AG04450 (cell line): ENCODE measurements at places on chromosomes 4 and X.

GRCh38 chrX:36957425-36958328, 50.5 kb upstream of the FAM47C start:
- DNase-seq, result no peak

DNA sequence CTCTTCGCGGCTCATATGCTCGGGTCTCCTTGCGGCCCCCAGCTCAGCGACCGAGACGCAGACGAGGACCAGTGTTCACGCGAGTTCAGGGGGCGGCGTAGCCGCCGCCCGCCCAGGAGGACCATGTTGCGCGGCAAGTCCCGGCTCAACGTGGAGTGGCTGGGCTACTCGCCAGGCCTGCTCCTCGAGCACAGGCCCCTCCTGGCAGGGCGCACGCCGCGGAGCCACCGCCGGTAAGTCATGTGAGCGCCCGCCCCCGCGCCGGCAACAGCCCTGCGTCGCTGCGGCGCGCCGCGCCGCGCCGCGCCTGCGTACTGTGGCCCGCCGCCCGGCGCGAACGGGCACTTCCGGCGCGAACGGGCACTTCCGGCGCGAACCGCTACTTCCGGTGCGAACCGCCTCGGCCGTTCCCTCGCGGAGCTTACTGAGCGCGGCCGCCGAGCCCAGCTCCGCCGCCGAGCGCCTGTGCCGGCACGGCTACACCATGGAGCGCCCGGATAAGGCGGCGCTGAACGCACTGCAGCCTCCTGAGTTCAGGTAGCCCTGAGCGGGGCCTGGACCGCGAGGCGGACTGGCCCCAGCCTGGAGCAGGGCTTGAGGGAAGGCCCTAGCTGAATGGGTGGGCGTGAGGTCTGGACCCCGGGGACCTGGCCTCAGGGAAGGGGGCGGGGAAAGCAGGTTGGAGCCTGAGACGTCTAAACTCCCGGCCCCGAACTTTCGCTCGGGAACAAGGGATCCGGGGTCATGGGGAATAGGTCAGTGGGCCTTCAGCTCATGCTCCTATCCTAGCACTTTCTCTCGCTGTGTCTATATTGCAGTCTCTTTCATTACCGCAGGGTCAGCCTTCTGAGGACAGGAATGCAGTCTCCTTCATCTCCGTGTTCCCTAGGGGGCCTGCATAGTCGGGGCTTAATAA, at the start of gene VMA21:
TSS of gene VMA21 (plus strand) at position 382 of the 916 bp plus-strand sequence. CDS start at position 485, 103 bp downstream.
- peak; percentile 64 for DNase-seq

DNA sequence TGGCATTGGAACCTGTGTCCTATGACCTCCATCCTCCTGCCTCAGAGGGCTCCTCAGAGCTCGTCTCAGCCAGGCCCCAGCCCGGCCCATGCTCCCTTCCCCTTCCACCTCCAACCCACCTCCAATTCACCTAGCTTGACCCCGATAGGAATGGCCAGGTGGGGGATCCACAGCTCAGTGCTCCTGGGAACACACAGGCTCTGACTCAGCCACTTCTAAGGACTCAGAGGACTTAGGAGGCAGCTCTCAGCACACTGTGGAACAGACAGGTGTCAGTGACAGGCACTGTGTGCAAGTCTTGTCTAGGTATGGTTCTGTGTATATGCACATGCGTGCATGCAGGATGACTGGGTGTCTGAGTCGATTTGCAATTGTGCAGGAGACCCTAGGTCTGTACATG, 44.8 kb downstream of the PJA1 start:
- DNase-seq, result no peak

DNA sequence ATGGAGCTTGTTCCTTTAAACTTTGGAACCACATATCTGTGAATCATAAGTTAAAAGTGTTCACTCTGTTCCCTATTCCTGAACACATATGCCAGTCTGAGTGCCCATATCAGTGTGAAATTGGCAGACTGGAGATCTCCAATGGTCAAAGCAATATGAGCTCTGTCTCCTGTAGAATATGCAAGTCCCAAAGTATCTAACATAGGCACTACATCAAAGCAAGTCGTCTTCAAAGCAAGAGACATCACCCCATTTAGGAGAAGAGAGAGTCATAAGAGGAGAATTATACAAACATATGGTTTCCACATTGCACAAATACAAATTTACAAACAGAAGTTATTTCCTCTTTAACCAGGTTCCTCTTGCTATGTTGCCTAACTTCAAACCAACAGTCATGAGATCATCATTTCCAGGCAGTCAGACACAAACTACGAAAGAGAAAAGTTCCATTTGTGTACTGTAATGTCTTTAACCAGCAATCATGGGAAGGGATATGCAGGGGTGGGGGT, 9.9 kb upstream of the GK start:
- peak; percentile 60 for DNase-seq

DNA sequence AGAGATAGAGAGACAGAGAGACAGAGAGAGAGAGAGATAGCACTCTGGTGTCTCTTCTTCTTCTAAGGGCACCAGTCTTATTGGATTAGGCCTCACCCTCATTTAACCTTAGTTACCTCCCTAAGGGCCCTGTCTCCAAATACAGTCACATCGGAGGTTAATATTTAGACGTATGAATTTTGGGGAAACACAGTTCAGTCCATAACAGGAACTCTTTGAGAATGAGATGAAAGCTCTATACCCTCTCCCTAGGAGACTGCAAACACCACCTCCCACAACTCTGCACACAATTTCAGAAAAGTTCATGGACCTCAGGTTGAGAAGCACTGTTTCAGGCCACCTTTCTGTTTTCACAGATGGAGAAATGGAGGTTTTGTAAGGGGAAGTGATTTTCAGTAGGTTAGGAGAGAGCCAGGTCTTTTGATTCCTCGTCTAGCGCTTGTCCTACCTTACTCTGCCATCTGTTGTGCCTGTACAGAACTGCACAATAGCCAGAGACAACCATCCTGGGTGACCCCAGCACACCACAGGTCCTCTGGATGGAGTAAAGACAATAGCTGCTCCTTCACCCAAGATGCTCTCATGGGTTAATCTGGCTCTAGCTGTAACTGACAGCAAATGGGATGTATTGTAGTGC, 16.9 kb upstream of the LOC101059915 start:
- no peak for DNase-seq

- peak; percentile 23 for DNase-seq
Observed at GRCh38 chr4:125388613-125389012, 73.9 kb downstream of the FAT4 start.

- no peak for DNase-seq
Observed at GRCh38 chr4:2423066-2423465, 4.3 kb downstream of the CFAP99 start.

GRCh38 chr4:173526724-173527102, 3.3 kb downstream of the HAND2 start:
- DNase-seq, result no peak

DNA sequence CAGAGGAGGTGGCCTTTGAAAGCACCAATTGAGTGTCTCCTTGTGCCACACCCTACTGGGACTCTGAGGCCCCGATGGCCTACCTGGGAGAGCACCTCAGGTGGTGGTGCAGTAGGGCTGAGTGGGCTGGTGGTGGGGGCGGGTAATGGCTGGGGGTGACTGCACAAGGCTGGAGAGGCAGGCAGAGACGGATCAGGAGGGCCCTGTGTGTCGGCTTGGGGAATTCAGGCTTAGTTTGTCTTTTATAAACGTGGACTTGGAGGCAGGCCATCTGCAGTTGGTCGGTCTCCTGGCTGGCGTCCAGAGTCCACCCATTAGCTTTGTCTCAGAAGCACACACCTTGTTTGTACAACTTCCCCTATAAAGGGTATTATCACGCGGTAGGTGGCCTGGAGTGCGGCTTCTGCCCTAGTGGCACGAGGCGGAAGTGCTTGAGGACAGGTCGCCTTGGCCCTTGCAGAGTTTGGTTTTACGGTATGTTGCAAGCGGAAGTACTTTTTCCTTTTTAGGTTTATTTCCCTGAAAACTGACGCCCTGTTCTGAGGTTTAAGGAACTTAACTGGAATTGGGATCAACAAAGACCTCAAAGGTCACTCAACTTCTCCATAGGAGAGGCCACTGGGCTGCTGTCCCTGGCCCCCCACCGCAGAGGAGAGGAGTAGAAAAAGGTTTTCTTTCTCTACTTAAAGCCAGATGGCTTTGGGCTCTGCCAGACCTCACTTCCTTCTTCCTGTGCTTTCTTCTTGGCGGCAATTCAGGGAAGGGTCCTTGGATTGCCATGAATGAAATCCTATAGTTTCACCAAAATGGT, 8.0 kb downstream of the TBC1D14 start:
- DNase-seq, result no peak

GRCh38 chr4:79958466-79959264, 114.4 kb downstream of the ANTXR2 start:
- DNase-seq, result no peak

DNA sequence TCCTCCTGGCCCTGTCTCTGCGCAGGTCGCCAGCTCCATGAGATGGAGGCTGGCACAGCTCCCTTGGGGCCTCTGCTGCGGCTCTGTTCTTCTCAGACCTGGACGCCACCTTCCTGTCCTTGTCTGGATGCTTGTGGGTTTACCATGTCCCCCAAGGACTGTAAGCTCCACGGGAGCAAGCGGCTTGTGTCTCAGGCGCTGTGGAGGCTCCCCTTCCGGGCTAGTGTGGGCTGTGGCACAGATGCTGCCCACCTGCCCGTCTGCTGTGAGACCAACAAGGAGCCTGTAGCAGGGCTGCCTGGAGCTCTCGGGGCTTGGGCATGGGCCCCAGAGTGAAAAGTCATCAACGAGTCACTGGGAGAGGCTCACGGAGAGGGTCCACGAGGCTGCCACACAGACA, 25.2 kb downstream of the NAT8L start:
- no peak for DNase-seq

GRCh38 chr4:184838249-184839074, 12.7 kb upstream of the ACSL1 start:
- DNase-seq, result no peak

DNA sequence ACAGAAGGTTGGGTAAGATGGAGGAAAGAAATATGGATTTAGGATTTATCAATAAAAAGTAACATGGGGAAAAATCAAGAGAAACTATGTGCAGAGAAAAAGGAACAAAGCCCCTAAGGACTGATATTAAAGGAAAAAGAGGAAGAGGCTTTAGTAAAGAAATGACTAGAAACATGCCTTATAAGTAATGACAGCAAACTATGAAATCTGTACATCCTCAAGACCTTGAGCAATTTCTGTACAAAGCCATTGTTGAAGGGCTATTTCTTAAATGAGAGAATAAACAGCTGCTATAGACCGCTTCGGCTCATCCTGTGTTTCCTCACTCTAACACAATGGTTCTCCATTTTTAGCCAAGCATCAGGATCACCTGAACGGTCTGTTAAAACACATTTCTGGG, 180.3 kb upstream of the ATOH1 start:
- no peak for DNase-seq

- no peak for DNase-seq
Observed at GRCh38 chrX:70505451-70505841, 60.8 kb downstream of the DLG3 start.

GRCh38 chrX:92209936-92210335, 430.8 kb downstream of the PCDH11X start:
- DNase-seq, result no peak

DNA sequence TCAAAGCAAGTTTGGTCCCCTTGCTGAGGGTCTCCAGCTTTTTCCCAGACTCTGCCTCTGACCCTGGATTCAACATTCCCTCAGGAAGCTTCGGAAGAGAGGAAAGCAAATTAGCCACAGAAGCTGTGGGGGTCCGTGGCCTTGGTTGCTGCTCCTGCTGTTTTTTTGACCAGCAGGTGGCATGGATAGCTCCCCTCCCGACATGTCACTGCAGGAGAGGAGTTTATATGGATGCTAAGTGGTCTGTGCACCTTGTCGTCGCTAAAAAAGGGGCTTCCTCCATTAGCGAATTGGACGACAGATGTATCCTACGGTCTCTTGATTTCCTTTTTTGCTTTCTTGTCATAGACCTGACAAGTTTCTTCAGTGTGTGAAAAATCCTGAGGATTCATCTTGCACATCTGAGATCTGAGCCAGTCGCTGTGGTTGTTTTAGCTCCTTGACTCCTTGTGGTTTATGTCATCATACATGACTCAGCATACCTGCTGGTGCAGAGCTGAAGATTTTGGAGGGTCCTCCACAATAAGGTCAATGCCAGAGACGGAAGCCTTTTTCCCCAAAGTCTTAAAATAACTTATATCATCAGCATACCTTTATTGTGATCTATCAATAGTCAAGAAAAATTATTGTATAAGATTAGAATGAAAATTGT, 70.2 kb downstream of the CD38 start:
- DNase-seq, result no peak

DNA sequence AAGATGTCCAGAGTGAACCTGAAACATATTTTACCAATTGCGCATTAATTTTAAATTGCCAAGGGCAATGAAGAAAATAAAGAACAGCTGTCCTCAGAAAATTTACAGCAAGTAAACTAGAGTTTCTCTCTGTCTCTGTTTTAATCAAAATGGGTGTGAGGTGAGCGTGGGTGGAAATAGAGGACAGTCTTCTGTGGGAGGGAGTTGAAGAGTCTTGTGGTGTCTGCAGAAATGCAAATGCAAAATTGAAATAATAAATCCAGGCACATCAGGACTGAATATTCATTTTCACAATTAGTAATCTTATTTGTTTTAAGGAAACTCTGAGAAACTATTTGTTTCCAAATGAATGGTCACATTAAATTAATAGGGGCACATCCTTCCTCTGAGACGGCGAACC, 192.0 kb downstream of the ARHGAP10 start:
- no peak for DNase-seq

DNA sequence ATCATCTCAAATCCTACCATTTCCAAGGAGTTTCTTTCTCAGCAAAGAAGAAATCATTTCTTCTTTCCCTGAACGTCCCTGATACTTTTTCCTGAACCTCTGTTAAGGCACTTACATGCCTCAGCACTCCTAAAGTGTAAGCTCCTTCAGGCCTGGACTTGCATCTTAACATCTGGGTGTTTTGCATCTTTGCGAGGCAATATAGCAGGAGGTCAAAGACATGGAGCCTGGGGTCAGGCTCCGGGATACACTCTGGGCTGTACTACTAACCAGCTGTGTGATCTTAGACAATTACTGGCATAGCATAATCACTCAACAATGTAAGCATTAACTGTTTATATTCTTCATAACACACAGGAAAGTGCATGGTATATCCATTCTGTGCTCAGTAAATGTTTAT, 275.5 kb upstream of the BOD1L1 start:
- DNase-seq, result no peak

GRCh38 chr4:145348291-145348690, 133.4 kb upstream of the SMAD1 start:
- no peak for DNase-seq

- no peak for DNase-seq
Observed at GRCh38 chr4:31054295-31054694, 334.1 kb downstream of the PCDH7 start.
